Activated effector memory CD4-positive, alpha-beta T cell treated with Interleukin-2 at 50 U/mL for 16 hours (primary cell): ENCODE measurements at places on chromosomes 12 and 14.

DNA sequence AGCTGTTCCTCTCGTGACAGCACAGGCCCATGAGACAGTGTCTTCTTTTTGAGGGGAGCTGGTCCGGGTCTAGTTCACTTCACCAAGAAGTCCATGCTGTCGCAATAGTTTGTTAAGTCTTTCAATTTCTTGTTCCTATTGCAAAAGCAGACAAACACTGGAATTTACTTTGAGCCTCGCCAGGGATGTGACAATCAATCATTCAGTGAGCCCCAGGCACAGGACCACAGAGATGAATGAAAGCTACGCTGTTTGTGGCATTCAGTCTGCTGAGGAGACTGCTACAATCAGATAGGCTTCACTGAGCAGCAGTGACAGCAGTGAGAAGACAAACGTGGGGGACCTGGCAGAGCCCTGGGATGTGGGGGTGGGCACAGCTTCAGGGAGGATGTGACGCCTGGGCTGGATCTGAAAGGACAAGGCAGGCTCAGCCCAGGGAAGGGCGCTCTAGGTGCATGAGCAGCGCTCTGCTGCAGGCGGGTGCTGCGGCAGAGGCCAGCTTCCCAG lies 35.5 kb downstream of the TCTN1 start:
- DNase-seq: no peak

GRCh38 chr12:69987579-69988091 lies 162.6 kb downstream of the MYRFL start:
- no peak for DNase-seq

DNA sequence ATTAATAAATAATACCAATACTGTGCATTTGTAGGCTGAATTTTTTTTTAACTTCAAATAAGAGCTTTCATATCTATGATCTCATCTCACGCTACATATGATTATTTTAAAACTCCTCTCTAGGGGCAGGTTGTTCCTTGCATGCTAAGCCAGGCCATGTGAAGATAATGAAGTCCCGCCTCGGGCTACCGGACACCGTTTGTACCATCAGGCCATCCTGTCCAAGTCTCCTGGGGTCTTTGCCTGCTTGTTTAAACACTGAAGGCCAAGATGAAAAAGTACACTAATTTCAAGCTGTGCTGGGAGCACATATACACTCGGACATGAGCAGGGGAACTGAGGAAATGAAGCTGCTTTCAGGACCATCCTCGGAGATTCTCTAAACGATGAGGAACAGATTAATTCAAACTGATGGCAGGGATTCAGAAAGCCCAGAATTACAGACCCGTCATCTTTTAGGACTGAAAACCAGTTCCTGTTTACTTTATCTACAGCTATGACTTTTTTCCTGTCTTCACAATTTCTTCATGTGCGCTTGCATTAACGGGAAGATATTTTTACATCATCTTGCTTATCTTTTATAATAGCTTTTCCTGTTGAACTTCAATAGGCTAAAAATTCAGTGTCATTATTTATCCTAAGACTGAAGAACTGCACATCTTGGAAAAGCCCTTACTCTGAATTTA lies 6.3 kb upstream of the ABHD12B start:
- DNase-seq: no peak

GRCh38 chr14:103923863-103924262 lies 4.4 kb upstream of the TDRD9 start:
- DNase-seq: no peak

DNA sequence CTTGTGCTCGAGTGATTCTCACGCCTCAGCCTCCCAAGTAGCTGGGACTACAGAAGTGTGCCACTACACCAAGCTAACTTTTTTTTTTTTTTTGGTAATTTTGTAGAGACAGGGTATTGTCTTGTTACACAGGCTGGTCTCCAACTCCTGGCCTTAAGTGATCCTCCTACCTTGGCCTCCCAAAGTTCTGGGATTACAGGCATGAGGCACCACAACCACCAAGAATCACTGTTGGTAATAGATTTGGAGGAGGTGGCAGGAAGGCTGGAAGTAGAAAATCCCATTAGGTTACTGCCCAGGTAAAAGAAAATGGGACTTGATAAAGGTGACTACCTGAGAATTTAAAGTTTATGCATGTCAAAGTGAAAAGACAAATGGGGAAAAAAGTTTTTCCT lies 1.4 kb upstream of the CDCA4 start:
- no peak for DNase-seq

- no peak for DNase-seq
These were observed 34.1 kb downstream of the MDM2 start for GRCh38 chr12:68842123-68842522.

- DNase-seq: no peak
These were observed 83.7 kb upstream of the PCNX4 start for GRCh38 chr14:60008042-60008441.

- no peak for DNase-seq
These were observed 55.4 kb downstream of the SUSD6 start for GRCh38 chr14:69666690-69667211.

DNA sequence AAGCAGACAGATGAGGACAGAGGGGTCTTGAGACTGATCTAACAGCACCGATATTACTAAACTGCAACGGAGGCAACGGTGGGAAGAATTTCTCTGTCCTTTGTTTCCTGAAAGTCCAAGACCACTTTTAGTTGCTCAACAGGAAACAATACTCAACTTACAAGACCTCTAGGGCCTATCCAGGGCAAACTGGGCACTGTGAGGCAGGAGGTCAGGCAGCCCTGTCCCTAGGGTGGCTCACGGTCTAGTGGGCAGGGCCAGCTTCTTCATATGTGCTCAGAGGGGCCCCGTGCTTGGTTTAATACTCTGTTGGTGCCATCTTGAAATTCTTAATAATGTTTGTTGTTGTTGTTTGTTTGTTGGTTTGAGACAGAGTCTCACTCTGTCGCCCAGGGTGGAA lies 14.2 kb downstream of the SSH1 start:
- DNase-seq: no peak

DNA sequence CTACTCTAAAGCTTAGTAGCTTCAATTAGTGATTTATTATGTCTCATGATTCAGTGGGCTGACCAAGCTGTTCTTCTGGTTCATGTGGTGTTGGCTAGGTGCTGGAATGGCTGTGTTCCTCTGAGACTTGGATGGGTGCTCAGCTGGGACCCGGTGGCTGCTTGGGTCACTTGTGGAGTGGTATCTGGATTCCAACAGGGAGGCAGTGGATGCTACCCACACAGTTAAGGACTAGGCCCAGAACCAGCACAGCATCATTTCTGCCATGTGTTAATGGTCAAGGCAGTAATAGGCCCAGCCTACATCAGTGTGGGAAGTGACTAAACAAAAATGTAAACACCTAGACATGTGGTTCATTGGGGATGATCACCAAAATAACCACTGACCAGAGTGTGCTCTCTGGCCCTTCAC lies 72.2 kb downstream of the FGD4 start:
- no peak for DNase-seq

GRCh38 chr14:36605506-36605857 lies 23.1 kb upstream of the NKX2-8 start:
- DNase-seq: no peak

GRCh38 chr12:9731797-9732196 lies 1.1 kb downstream of the CLECL1 start:
- no peak for DNase-seq

DNA sequence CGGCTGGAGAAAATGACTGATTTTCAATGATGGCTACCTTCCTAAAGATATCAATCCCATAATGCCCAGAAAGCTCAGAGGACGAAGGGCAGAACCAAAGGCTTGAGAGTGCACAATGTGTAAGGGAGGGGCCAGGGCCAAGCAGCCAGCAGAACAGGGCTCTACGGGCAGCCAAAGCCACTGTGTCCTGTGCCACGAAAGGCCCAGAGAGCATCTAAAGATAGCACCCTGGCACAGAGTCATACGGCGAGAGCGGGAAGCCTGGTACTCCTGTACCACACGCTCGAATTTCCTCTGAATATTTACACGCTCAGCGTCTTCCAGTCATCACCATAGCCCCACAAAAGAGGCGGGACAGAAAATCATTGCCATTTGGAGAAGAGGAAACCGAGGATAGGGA lies 39.5 kb downstream of the PRMT8 start:
- no peak for DNase-seq

DNA sequence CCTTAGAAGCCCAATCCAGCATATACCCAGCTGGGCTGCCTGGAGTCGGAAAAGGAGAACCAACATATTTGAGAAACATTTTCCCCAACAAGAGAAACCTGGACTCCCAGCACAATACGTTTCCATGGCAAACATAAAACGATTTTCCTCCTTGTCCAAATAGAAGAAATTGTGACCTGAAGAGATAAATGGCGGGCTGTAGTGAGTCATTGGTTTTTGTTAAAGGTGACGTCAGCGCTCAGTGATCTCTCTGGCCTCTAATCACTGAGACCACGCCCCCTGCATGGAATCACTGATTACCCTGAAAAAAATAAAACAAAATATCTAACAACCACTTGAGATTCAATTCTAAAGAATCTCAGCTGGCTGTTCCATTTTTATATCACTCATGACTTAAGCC lies 6.0 kb downstream of the CCDC60 start:
- DNase-seq: no peak

GRCh38 chr12:66800046-66800445 lies 121.2 kb upstream of the GRIP1 start:
- no peak for DNase-seq

- DNase-seq: no peak
These were observed 21.9 kb downstream of the KDM2B start for GRCh38 chr12:121558956-121559355.

DNA sequence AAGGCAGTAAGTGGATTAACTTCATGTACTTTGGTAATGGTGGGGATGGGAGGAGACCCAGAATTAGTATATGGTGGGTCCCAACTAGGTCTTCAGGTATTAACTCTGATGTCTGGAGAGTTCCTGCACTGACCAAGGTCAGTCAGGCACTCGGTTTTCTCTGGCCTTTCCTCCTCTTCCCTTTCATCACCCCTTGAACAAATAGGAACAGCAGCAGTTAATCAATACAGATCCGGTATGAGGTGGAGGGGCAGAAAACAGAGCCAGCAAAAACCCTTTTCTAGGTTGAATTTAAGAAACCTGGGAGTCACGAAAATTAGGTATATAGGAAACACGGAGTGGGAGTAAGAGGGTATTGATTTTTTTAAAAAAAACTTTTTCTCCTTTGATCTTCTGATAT lies 4.0 kb downstream of the PFKM start:
- no peak for DNase-seq
